Dermis blood vessel endothelial cell (primary cell): ENCODE measurements at places on chromosomes 5 and 9. TPM values are rescaled to one million over a fixed set of nuclear protein-coding genes. Genes with fewer than 3 reads are reported as not detected.

GRCh38 chr9:117916291-117916690, 212.1 kb downstream of the TLR4 start:
- no peak for DNase-seq

MEGF9 gene
- total RNA-seq, result 8.7 and 9.7 TPM in 2 replicates

DNA sequence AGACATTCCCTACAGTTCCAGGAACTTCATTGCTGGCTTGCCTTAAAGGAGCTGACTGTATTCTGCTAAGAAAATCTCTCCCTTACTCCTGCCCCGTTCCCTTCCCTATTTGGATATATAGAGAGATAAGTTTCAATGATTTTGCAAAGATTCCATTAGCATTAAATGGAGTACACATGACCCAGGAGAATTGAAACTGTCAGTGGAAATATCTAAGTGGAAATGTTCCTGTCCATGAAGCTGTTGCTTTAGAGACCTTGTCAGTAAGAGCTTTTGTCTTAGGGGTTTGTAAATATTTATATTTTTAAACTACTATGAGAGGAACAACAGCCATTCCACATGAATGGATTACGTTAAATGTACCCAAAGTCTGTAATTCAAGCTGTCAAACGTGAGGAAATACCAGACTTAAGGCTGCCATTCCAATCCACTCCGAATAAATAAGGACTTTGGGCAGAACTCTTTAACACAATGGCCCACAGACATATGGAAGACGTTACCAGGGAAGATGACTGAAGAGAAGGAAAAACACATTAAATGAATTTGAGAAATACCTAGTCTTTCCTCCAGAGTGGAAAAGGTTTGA, 387.1 kb upstream of the PAPPA start:
- DNase-seq, result no peak

- DNase-seq, result peak; percentile 43
Observed at GRCh38 chr9:37390759-37391158, 31.7 kb upstream of the GRHPR start.

SLC44A1 gene
- total RNA-seq, result 42.7 and 71.8 TPM in 2 replicates

DNA sequence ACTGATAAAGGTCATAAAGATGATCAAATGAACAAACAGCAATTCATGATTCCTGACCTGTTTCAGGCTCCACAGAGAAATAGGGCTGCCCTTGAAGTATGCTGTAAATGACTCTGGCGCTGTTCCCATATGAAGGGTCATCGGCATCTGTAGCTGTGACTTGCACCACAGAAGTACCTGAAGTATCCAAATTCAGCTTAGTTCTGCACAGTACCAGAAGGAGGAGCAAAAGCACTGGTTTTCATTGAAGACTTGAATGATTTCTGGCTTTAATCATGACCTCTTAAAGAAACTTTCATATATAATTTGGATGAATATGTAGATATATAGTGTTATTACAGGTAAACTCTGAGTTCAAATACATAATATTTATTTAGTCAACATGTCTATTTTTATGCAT, 109.1 kb downstream of the CDH10 start:
- no peak for DNase-seq

GRCh38 chr9:20981486-20981885, 50.0 kb downstream of the HACD4 start:
- peak; percentile 25 for DNase-seq

- DNase-seq, result peak; percentile 79
Observed at GRCh38 chr5:150801117-150801927, 22.8 kb downstream of the SMIM3 start.

- no peak for DNase-seq
Observed at GRCh38 chr5:95823218-95823737, 752 bp upstream of the GLRX start.

GRCh38 chr5:71887680-71888079, 168.6 kb downstream of the CARTPT start:
- peak; percentile 77 for DNase-seq

GRCh38 chr5:129094924-129095899, 663 bp downstream of the ISOC1 start:
- peak; percentile 42 for DNase-seq

DNA sequence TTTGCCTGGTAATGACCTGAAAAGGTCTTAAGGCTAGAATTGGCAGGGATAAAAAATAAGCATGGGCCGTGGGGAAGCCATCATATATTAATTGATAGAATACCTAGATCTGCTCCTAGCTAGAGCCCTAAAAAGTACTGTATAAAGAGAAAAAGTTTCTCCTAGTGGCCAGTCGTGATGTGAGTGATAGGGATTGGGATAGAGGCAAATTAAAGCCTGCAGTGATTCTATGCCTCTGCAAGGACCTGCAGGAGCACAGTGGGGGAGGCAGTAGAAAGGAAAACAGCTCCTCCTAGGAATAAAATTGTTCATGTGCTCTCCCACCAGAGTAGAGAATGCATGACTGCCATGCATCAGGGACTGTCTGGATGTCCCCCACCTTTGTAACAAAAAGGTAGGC, 56.2 kb upstream of the FTMT start:
- DNase-seq, result no peak

DNA sequence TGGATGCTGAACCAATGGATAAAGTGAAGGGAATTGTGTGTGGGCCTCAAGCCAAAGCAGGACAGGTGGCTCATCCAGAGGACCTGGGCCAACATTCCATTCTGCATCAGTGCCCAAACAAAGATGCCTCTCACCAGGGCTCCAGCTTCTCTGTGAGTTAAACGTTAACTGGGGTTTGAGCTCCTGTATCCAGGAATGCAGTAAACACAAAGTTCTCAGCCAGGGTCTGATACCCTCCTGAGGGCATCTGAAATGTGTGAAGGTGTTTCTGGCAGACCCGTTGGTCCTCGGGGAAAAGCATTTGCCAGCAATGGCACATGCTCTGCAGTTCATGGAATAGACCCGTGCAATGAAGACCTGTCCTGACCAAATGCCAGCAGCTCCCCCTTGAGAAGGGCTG, 33.9 kb upstream of the AOPEP start:
- no peak for DNase-seq

DNA sequence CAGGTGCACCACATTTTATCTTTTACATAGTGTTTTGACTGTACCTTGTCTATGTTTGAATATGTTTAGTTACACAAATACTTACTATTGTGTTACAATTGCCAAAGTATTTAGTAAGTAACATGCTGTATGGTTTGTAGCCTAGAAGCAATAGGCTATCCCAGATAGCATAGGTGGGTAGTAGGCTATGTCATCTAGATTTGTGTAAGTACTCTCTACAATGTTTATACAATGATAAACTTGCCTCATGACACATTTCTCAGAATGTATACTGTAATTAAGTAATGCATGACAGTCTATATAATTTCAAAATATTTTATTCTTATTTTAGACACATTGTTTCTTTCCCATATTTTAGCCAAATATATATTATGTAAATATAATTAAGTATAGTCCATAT, 836.8 kb upstream of the CDH9 start:
- no peak for DNase-seq

AIF1L gene
- total RNA-seq, result 15.3 and 26.4 TPM in 2 replicates

- DNase-seq, result peak; percentile 16
Observed at GRCh38 chr9:123112015-123112975, 78.8 kb downstream of the GPR21 start.
